Stimulated activated CD4-positive, alpha-beta T cell treated with anti-CD3 and anti-CD28 coated beads, Interleukin-15, amount 100 ng/mL, for 1 hour (primary cell): ENCODE measurements at places on chromosomes 7 and 10.

DNA sequence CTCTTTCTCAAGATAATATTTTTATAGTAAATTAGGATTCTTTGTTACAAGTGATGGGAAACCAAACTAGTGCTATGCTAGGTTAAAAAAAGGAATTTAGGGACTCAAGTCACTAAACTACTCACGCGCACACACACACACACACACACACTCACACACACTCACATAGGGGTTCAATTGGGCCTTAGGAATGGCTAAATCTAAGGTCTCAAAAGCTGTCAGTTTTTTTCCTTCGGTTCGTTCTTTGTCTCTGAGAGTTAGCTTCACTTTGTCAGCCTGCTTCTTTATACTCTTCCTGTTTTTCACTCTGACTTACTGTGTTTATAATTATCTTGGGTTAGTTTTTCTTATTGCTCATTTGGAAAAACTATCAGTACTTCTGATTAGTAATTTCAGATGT is 138.9 kb downstream of the ADK start:
- DNase-seq, result no peak

GRCh38 chr7:33107136-33108066 is 1.8 kb downstream of the RP9 start:
- DNase-seq, result no peak

DNA sequence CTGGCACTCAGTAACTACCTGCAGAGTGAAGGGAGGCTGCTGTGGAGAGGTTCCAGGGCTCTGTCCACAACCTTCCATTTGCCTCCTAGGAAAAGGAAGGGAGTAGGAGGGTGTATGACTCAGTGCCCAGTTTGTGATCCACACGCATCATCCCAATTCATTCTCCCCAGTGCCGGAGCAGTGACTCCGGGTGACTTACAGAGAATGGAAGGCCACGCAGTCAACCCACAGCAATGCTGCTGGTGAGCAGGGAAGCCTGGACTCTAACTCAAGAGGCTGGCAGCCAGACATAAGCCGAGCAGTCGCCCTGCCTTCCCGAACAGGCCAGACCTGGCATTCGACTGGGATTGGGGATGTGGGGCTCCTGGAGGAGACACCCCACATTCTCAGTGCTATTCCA is 139.9 kb downstream of the SH3PXD2A start:
- DNase-seq, result no peak

DNA sequence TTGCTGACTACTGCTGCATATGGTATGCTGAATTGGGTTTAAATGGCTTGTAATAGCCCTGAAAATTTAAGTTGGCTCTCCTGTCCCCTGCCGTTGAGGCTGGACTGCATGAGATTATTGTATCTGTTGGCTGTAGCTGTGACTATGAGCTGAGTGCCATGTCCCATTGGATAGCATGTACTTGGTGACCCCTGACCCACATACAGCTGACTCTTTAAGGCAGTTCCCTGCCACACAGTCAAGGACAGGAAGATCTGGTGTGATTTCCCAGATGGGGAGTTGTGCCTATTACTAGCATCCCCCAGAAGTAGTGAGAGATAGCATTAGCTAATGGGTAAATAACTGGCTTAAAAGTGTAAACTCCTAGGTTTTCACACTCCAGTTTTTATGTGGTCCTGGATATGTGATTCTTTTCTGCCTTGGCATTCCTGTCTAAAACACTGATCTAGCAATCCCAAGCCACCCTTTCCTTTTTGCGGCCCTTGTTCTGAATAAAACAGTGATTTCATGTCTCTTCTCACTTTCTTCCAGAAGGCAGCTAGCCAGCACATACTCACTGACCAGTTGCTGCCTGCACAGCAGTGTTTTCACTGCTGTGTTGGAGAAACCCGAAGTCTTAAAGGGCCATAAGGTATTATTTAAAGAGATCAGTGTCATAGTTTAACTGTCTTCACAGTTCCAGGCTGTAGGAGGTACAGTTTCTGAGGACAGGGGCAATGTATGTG is 35.9 kb downstream of the LRRC4 start:
- no peak for DNase-seq

- no peak for DNase-seq
Observed at GRCh38 chr10:48253970-48254657, 20.4 kb downstream of the FRMPD2 start.

DNA sequence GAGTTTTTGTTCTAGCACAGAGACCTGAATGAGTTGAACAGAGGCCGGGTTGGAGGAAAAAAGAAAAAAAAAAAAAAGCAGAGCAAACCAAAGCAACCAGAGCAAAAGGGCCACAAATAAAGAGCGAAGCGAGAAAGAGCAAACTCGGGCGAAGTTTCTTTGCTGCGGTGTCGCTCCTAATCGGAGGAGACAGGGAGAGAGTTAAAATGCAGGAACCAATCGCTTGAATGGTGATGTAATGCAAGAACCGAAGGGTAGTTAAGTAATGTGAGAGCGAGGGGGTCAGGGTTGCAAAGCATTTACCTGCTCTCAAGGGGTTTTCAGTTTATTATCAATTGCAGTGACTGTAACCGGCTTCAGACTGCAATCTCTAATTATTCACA is 271.7 kb downstream of the TRIL start:
- DNase-seq, result no peak

GRCh38 chr10:108653531-108653930 is 1269.8 kb downstream of the XPNPEP1 start:
- no peak for DNase-seq

GRCh38 chr7:131568970-131569369 is 12.5 kb upstream of the PODXL start:
- DNase-seq, result no peak

DNA sequence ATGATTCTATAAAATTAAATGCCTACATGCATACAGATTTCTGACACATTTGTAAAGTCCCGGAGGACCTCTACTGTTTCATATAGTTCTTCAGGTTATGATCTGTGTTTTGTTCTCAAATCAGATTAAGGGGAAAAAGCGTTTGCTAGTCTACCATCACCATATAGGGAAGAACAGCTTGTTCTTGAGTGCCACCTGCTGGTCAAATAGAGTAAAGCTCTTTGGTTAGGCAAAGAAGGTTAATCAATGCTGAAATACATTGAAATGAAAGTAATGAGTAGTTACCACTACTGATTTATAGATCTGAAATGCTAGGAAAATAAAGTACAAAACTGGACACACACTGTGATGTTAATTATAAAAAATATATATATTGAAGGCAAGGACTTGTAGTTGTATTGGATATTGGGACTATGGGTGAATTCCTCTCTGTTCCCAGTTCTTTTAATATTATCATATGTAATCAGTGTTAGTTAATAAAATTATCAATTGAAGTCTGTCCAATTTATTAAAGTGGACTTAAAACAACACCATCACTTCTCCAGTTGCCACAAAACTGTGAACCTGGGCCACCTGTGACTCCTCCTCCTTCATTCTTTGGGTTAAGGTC is 72.6 kb upstream of the PDLIM1 start:
- no peak for DNase-seq

- DNase-seq, result no peak
Observed at GRCh38 chr7:133300088-133300487, 47.2 kb downstream of the EXOC4 start.

- no peak for DNase-seq
Observed at GRCh38 chr7:151426904-151427704, 12.8 kb downstream of the CRYGN start.
